Mesenteric fat pad (tissue), 1 donor: ENCODE measurements at places on chromosomes 5 and 9. TPM values are rescaled to one million over a fixed set of nuclear protein-coding genes. Genes with fewer than 3 reads are reported as not detected.

GRCh38 chr9:28197653-28198052, 624.4 kb upstream of the C9orf72 start:
- no peak for DNase-seq

DNA sequence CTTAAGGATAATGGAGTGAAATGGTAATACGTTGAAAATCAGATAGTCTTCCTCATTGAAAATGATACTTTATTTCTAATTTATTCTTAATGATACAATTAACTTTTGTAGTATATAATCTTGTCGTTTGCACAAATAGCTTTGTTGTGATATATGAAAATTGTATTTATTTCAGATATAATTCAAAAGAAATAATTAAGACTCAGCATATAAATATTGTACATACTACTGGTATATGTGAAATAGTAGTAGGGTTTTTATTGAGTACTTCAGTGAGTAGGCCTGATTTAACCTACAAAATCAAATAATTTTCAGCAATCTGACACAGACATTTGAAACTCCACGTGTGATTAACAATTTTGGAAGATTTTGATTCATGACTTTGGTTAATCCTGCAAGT, 4.8 kb downstream of the C5orf22 start:
- DNase-seq, result no peak

DNA sequence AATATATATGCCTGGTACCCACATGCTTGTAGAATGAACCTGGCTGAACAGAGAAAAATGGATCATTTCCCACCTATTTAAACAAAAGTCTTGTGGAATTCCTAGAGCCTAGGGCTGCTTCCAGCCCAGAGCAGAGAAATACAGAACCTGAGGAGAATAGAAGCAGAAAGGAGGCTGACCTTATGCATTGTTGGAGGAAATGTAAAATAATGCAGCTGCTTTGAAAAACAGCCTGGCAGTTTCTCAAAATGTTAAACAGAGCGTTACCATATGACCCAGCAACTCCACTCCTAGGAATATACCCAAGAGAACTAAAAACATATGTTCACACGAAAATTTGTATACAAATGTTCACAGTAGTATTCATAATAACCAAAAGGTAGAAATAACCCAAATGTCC, 15.1 kb downstream of the MAPKAP1 start:
- no peak for DNase-seq

- DNase-seq, result no peak
Measured at GRCh38 chr5:174832811-174833210, 108.4 kb downstream of the MSX2 start.

GRCh38 chr9:72363236-72363635, 1.8 kb downstream of the ZFAND5 start:
- no peak for DNase-seq

GRCh38 chr9:131960311-131960710, 119.4 kb downstream of the MED27 start:
- no peak for DNase-seq

DNA sequence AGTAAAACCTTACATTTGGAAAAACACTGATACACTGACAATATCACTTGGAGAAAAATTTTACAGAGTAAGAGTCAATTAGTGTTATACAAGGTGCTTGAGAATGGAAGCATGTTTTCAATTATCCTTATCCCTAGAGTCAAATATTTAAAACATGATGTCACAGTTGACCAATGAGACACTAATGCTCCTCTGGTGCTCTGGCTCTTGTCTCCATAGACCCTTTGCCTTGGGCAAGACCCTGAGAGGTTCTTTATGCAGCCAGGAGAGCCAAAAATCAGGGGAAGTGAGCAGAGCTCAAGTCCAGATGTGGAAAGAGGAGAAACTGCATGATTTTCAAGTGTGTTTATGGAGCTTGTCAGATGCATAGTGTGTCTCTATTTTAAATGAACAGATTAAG, 153.9 kb downstream of the MARCHF11 start:
- DNase-seq, result no peak

- DNase-seq, result no peak
Measured at GRCh38 chr5:157434096-157434495, 25.9 kb upstream of the NIPAL4 start.

POU5F2 gene
- total RNA-seq, result 1.9 TPM

MRPL36 gene
- total RNA-seq, result 50.4 TPM
